Activated CD4-positive, alpha-beta memory T cell treated with anti-CD3 and anti-CD28 coated beads, Interleukin-2, amount 10 ng/mL, durations not matched to agents 7 days and 5 days (primary cell): ENCODE measurements at places on chromosomes 1 and 21. TPM values are rescaled to one million over a fixed set of nuclear protein-coding genes. Genes with fewer than 3 reads are reported as not detected.

RAD54L gene
- 43.9 TPM for total RNA-seq

DNA sequence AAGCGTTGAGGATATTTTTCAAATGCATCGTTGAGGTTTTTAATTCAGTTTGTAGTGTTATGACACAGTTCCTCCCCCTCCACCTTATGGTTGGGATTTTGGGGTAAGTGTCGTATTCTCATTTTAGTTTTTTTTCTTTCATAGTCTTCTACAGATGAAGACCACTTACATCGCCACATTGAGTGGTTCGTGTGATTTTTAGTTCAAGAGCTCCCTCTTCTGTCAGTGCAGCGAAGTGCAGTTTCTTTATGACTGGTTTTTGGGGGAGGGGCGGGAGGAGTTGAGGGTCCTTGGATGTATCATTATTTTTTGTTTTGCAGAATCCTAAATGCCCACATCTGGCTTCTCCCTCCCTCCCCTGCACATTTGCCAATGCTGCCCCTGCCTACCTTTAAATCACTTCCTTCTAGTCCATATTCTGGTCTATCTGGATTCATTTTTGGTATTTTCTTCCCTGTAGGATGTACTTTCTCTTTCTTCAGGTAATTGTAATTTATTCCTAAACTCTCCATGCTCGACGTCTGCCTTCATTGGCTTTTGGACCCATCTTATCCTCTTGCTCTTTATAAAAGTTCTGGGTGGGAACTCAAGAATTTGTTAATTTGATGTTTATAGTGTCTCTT, 433.1 kb downstream of the CAMTA1 start:
- DNase-seq, result peak; percentile 26

DNA sequence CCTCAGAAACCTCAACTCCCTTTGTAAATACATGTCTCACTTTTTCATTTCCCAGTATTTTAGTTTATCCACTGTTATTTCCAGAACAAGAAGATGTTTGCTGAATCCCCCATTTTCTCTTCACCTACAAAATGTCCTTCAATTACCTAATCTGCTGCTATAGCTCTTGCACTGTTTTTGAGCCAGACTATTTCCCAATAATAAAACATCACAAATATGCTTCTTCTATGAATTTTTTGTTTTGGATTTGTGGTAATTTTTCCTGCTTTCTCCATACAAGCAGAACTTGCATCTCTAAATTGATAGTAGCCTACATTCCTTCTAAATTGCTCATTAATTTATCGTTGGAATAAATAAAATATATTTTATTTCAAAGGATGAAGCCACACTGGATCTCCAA, 199.6 kb upstream of the C1orf87 start:
- no peak for DNase-seq

GRCh38 chr1:6142036-6142621, 38.0 kb downstream of the CHD5 start:
- DNase-seq, result no peak

DNA sequence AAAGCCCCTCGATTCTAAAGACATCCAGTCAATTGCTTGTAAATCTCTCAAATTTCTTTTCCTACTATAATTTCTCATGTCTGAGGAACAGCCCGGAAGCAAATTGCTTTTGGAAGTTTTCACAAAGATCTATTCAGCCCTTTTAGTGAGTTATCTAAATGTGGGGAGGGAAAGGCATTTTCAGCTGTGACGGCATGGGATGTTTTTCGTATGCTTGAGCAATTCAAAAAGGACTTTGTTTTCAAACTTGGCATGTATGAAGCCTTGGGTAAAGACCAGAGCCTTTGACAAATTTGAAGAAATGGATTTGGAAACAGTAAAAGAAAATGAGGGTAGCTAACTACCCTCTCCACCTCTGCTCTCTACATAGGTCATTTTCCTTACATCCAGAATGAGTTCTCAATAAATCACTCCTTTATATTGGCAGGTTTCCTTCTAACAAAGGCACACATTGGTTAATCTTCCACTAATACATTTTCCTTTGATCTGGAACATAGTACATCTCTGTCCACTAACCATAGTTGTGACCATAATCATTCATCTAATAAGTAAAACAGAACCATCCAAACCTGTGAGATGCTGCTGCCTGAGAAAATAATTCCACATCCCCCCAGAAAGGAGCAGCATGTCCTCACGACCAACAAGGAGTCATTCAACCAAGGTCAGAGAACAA, 66.1 kb upstream of the ADAM30 start:
- DNase-seq, result no peak
